Activated naive CD4-positive, alpha-beta T cell treated with anti-CD3 and anti-CD28 coated beads, Interleukin-2, amount 50 U/mL, for 16 hours (primary cell): ENCODE measurements at places on chromosomes 6 and 20.
A peak's percentile ranks its signal among the peaks of the same experiment; 100 is the strongest.

- DNase-seq: no peak
These were observed 36.0 kb downstream of the SPDEF start for GRCh38 chr6:34519971-34520644.

DNA sequence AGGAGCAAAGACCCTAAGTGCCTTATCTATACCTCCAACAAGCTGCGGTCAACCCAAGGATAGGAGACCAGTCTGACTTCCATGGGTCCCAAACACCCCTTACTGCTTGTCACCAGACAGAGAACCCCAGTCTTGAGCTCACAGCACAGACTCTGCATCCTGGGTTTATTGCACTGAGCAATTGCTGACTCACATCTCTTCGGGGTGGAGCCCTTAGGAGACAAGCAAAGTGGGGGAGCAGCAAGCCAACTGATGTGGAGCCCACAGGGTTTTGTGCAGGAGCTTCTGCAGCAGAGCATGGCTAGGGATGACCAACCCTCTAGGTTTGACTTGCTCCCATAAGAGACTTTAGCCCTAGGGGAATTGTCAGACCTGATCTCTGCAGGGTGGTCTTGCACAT lies 38.6 kb upstream of the EYS start:
- no peak for DNase-seq

DNA sequence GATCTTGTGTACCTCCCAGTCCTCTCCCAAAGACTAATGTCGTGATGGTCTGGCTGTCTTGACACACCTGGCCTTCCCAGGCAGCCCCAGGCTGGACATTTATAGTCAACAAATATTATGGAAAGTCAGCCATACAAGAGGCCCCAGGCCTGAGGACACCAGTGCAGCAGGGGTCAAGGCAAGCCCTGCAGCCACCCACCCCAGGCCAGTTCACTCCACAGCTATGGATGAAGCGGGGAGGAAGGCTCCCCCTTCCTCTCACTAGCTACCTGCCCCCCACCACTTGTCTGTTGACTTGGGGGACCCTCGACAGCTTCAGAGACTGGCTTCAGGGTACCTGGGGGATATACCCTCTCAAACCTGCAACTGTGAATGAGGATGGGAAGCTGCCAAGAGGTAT lies 132.1 kb downstream of the MRPL14 start:
- no peak for DNase-seq

- no peak for DNase-seq
These were observed 99.8 kb downstream of the LY86 start for GRCh38 chr6:6688283-6688682.

DNA sequence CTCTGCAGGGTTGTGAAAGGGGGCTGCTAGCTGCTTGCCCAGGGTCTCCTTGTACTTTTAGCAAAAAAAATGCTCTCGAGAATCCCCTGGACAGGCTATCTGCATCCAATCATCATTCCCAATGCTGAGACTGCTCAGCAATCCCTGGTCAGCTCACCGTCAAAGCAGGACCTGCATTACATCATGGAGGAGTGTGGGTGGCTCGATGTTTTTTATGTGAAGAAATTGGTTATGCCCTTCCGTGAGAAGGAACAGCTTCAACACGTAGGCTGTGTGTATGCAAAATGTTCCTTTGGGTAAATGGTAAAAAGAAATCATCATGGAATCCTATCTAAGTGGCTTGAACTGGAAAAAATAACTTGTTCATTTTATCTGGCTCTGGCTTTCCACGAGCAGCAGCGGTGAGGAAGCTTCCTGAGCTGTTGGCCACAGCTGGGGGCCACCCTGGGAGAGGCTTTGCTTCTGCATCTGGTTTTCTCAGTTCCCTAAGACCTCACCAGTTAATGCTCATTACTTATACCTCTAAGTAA lies 111.4 kb downstream of the FYN start:
- peak; percentile 51 for DNase-seq

DNA sequence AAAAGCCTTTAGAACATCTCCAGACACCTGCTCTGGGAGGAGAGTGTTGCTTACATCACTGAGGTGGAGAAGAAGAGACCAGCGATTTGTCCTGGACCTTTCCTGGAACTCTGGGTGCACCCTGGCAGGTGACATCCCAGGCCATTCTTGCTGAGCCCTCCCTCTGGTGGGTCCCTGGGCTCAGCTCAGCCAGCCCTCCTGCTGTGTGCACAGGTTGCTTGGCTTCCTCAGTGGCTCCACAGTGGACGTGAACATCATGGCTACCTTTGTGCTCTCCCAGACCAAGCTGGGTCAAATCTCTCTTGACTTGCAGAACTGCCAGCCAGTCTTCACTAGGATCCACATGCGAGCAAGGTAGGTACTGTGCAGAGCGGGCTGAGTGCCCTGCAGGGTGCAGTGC lies 19.9 kb upstream of the BPIFA2 start:
- no peak for DNase-seq

DNA sequence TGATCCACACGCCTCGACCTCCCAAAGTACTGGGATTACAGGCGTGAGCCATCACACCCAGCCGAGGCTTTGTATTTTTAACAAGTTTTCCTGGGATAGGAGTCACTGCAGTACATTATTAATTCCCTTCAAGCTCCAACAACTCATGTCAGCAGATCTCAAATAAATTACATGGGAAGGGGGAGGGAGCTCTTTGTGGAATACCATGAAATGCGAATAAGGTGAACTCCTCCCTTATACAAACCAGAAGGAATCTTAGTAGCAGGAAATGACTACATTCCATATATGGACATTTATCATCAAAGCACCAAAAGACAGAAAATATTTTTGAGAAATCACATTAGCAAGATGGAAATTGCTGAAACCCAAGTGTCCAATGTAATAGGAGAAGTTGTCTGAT lies 2.9 kb downstream of the GSS start:
- DNase-seq: no peak

DNA sequence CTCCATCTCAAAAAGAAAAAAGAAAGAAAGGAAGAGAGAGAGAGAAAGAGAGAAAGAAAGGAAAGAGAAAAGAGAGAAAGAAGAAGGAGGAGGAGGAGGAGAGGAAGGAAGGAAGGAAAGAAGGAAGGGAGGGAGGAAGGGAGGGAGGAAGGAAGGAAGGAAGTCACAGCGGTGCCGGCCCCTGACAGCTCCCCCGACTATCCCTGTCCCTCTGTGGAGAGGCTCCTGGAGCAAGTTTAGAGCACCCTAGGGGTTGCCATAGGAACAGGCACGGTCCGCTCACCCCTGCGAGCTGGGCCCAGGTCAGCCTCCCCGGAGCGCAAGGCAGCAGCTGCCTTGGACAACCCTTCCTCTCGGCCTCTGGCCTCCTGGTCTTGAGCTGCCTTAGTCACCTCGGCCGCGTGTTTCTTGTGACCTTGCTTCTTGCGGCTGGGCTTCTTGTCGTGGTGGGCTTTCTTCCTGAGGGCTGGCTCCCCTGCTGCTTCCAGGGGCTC lies 6.8 kb downstream of the BNIP5 start:
- DNase-seq: no peak

- DNase-seq: no peak
These were observed 335.1 kb downstream of the PREX1 start for GRCh38 chr20:48492715-48493070.

DNA sequence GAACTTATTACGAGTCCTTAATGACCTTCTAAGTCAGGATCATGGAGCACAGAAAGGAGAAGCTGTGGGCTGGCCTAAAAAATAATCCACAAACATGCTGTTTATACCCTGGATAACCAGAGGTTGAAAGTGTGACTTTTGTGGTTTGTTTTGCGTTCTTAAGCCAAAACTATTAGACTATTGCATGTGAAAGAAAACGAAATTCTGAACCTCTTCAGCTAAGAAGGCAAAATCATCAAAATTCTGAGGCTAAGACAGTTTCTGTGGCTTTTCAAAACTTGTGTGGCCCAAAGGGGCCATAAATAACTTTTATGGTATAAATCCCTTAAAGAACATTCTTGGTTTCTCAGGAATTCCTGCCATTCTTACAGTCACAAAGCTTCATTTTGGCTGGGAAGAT lies 251.0 kb downstream of the UST start:
- DNase-seq: no peak
